ENCODE measurements at places on chromosomes 7 and 10. TPM values are rescaled to one million over a fixed set of nuclear protein-coding genes. Genes with fewer than 3 reads are reported as not detected.

DNA sequence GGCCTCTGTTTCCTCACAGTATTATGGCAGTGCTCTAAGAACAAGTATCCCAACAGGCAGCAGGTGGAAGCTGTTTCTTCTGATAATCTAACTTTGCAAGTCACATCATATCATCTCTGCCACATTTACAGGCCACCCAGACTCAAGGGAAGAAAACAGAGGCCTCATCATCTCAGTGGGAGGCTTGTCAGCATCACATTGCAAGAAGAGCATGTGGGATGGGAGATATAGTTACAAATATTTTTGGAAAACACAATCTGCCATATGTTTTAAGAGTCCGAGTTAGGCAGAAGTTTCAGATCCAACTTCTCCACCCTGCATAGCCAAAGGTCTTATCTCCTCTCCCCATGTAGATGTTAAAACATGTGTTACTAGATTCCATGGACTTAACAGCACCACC, 130.4 kb upstream of the PDE1C start:
- DNase-seq = no peak

DNA sequence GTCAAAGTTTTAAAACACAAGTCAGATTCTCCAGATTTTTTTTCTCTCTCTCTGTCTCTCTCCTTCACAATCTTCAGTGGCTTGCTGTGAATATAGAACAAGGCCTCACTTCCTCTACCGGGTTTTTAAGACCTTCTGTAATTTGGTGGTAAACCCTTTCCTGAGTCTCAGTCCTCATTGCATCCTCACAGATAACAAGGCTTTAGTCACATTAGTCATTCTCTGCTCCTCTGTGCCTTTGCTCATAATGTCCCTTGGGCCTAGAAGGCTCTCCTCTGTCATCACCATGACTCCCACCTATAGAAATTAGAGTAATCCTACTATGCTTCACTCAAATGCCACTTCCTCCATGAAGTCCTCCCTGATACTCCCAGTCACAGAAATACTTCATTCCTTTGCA, 172.7 kb upstream of the HPS1 start:
- no peak for DNase-seq

Gene HOXA5
- 2.9 TPM for total RNA-seq

DNA sequence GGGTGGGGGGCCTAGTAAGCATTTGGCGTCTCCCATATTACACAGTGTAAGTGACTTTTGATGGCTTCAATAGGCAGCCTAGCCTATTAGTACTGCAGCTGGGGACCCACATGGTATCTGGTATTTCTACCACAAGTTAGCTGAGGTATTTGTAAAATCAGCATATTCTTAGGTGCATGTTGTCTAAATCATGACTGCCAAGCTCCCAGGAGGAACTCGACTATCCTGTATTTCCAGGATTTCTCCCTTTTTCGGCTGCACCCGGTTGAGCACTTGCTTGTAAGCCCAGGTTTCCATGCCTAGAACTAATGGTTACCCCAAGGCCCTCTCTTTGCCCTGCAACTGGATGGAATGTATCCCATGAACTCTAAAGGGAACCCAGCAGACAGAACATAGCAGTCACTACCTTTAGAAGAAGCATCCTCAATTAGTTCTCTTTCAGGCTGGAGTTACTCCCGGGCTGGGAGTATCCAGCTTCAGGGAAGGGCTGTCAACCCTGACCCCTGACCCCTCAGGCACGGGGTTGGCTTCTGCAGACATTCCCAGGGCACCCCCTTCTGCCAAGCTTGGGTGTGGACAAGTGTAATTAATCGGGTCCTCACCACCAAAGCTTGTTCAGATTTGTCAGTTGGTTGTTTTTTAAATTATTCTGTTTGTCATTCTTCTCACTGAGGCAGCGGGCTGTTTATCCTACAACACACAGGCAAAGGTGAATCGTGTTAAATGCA, 90.3 kb upstream of the PARD3 start:
- peak; percentile 58 for DNase-seq

DNA sequence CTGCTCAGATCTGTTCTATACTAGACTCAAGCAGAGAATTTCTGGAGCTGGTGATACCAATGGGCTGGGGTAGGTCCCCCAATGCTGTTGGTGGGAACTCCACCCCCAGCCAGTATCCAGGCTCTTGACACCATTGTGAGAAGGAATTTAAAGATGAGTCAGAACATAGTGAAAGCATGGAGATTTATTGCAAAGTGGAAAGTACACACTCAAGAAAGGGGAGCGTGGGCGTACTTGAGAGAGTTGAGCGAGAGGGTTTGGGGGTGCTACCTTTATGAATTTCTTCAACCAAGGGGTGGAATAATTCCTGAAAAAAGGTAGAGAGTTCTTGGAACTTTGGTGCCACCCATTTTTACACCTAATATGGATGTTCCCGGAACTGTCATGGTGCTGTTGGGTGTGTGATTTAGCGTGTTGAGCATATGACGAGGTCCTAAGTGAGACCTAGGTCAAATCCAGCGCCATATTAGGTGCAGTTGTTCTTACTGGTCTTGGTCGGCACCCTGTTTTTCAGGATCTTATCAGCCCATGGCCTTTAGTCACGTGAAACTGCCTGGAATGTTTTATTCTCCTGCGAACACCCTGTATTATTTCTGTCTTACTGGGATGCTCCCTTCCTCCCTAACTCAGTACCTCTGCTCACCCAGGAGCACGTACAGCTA, 122.0 kb upstream of the AHR start:
- no peak for DNase-seq

DNA sequence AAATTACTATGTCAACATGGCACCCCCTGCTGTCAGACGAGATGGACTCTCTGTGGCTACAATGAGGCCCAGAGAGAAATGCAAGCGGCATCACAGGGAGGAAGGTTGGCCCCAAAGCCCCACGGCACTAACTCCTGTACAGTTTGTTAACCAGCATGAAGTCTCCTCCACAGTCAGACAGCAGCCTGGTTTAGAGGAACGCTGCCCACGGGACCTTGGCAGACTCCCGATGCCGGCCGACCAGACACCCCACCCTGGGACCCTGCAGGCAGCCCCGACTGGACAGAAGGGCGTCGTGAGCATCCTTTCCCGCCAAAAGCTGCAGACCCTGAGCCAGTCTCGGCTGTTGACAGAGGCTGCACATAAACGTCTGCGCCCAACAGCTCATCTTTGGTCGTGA, 158.8 kb downstream of the DIP2C start:
- DNase-seq = no peak

DNA sequence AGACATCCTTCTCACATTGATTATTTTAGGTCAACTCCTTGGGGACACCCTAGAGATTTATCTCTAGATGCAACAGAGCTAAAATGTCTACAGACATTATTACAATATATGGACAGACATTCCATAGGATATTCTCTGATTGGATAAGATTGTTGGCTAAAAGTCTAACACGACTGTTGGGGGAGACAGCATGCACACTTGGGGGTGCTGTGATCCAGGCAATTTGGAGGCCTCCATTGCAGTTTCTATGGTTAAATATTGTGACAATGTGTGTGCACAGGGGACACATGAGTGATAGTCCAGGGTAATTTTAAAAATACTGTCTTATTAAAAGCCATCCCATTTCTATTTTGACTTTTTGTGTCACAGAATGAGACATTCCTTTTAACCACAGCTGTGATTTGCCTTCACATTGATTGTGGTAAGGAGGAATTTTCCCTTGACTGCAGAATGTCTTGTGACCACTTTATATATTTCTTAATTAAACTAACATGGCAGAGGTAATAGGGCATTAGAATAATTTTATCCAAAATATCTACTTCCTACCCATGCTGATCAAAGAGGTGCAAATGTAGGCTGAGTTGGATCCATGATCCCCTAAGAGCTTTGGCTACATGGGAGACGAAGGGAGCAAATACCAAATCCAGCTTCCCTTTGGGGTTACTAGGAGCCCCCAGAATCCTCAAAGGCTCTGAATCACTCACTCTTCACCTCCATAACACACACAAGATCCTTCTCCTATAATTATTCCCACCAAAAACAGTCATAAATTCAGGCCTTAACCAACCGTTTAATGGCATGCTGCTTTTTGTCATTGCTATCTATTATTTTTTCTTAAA, 7.3 kb downstream of the TFPI2 start:
- no peak for DNase-seq

DNA sequence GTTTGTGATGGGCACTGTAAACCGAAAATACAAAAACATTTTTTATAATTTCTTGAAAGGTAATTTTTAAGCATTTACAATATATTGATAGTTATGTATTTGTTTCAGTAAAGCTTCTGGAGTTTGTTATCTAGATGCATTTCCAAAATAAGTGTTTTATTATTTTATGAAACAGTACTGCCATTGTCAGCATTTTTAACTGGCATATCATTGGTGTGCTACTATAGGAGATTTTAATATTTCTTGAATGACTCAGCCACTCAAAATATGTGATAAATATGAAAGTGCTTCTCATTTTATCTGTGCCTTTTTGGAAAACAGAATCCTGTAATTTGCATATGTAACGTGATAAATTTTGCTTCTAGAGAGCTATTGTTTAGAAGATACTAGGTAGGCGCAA, 97.9 kb downstream of the ANKIB1 start:
- DNase-seq = no peak

Gene ZNF212
- 1.7 TPM for total RNA-seq

DNA sequence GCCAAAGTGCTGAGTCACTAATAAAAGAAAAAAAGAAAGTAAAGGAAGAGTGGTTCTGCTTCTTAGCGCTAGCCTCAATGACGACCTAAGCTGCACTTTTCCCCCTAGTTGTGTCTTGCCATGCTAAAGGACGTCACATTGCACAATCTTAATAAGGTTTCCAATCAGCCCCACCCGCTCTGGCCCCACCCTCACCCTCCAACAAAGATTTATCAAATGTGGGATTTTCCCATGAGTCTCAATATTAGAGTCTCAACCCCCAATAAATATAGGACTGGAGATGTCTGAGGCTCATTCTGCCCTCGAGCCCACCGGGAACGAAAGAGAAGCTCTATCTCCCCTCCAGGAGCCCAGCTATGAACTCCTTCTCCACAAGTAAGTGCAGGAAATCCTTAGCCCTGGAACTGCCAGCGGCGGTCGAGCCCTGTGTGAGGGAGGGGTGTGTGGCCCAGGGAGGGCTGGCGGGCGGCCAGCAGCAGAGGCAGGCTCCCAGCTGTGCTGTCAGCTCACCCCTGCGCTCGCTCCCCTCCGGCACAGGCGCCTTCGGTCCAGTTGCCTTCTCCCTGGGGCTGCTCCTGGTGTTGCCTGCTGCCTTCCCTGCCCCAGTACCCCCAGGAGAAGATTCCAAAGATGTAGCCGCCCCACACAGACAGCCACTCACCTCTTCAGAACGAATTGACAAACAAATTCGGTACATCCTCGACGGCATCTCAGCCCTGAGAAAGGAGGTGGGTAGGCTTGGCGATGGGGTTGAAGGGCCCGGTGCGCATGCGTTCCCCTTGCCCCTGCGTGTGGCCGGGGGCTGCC, at the start of gene IL6:
Gene IL6, plus strand, starts transcription at position 294 of the 807 bp plus-strand sequence. Its CDS starts 63 bp downstream, at position 357.
- DNase-seq = peak; percentile 87

DNA sequence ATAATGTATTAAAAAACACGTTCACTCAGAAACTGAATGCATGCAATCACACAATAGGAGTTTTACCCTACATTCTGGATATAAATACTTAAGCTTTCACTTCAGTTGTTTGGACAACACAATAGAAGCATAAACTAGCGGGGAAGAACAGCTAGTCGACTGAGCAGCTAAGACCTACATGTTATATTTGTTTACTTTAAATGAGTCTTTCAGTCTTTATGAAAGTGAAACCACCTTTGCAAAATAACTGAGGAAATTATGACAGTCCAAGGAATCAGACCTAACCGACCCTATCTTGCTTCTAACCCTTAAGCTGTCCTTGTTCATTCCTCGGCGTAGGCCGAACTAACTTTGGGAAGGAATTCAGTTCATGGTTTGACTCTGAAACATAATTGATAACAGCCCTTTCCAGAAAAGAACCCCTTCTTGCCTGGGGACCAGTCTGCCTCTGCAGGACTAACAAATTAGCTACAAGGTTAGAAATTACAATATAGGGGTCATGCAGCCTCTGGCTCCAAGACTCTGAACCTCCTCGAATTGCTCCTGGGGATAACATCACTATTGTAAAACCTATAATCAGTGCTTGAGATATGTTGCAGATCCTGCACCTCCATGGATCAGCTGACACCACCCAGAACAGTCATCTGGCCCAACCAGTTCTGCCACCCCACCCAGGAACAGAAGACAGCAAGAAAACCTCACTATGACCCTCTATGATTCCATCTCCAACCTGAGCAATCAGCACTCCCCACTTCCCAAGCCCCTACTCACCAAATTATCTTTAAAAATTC, 185.1 kb upstream of the KLF6 start:
- peak; percentile 46 for DNase-seq
